NCI-H446 treated with DMSO at 0.1 percent for 48 hours (cell line): ENCODE measurements at places on chromosomes 12 and 14.

DNA sequence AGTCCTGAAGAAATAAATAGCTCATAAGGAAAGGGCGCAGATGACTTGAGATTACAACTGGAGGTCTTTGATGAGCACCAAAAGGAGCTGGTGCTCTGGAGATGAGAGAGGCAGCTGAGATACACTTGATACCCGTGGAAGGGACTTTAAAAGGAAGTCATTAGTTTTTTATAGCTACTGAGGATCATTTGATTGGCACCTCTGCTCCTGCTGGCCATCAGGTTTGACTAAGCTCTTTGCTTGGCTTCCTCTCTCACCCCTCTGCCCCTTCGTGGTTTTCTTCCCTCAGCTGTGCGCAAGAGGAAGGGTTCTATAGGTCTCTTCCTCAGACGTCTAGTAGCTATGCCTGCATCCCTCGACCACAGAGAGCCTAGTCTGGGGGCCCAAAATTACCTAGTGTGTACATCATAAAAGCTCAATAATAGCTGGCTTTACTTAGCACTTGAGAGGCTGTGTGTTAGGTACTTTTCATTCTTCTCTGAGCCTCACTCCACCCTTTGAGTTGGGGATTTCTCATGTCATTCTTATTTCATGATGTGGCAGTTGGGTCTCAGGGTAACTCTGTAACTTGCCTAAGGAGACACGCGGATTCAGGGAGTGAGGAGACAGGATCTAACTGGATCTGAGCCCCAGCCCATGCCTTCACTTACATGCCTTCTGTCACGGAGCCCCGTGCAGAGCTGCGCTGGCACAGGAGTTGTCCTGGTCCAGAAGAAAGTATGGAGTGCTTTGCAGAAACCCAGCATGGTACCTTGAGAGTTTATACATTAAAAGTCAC lies 68.4 kb upstream of the ASPG start:
- DNase-seq: no peak

- DNase-seq: no peak
Observed at GRCh38 chr12:54390668-54391551, 6.4 kb upstream of the ZNF385A start.

DNA sequence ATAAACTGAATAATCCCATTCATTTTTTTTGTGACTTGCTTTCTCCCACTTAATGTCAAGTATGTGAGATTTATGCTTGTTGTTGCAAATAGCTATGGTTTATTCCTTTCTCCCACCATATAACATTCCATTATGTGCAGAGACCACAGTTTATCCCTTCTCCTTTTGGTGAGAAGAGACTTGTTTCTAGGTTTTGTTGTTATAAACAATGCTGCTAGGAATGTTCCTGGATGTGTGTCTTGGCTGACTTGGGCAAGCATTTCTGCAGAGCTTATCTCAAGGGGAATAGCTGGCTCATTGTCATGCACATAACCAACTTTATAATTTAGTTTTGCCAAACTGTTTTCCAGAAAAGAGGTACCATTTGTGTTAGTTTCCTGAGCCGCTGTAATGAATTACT lies 47.6 kb upstream of the PPP1CC start:
- no peak for DNase-seq

DNA sequence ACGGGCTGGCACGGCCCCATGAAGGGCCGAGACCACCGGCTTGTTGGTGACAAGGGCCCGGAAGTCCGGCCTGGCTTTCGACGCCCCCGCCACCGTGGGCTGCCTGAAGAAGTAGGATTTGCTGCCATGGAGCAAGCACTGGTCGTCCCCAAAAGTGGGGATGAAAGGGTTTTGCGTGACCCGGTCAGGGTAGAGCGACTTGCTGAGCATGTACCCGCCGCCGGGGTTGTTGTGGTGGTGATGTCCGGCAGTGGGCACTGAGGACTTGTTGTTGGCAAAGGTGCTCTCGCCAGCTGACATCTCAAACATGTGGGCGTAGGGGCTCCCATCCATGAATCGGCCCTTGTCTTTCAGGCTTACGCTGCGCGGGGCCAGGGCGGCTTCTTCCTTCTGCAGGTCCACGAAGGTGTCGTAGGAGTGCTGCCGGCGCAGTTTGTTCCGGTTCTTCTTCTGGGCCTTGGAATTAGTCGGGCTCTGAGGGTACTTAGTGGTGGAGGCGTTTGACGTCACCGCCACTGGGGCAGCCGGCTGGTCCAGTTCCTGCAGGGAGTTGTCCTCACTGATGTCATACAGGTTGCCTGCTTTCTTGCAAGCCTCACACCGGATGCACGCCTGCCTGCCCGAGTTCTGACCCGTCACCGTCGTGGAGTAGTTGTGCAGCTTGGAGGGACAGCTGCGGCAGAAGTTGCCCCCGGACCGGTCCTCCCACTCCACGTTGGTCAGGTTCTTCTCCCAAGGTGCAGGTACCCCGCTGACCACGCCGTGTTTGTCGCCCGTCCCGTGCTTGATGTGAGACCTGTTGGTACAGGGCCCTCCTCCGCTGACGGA lies 366.6 kb downstream of the EMP1 start:
- no peak for DNase-seq

DNA sequence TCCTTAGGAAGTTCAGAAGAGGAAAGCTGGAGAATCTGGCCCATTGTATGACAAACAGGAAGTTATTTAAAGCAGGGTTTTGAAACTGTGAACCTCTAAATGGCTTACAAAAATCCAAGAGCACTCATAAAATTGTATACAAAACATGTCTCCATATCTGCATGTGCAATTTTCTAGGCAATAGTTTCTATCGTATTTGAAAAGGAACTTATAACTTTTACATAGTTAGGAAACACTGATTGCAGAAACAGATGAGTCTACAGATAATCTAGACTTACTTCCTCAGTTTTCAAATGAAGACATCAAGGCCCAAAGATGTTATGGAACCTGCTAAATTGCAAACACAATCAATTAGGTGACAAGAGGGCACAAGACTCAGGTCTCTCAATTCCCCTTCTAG lies 53.3 kb upstream of the ETV6 start:
- no peak for DNase-seq

- DNase-seq: no peak
Observed at GRCh38 chr14:67411370-67411769, 595 bp downstream of the PLEK2 start.
